ENCODE measurements at places on chromosomes 11 and 22.

DNA sequence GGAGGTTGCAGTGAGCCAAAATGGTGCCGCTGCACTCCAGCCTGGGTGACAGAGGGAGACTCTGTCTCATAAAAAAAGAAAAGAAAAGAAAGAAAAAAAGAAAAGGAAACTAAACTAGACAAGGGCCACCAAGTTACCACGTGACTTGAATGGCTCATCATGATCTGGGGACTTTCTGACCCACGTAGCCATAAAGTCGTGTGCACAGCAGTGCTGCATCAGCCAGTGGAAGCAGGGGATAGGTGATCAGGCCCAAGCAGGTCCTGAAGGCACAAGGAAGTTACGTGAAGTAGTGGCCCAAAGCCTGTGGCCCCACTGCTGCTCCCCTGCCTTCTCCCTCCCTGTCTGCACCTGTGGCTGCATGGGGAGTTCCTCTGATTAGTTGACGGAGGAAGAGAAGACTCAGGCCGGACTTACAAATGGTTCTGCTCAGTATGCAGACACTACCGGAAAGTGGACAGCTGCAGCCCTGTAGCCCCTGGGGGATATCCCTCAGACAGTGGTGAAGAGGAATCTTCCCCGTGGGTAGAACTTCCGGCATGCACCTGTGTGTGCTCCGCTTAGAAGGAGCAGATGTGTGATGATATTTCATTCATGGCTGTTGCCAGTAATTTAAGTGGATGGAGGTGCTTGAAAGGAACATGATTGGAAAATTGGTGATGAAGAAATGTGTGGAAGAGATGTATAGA is 18.2 kb upstream of the CD81 start:
- DNase-seq = no peak

DNA sequence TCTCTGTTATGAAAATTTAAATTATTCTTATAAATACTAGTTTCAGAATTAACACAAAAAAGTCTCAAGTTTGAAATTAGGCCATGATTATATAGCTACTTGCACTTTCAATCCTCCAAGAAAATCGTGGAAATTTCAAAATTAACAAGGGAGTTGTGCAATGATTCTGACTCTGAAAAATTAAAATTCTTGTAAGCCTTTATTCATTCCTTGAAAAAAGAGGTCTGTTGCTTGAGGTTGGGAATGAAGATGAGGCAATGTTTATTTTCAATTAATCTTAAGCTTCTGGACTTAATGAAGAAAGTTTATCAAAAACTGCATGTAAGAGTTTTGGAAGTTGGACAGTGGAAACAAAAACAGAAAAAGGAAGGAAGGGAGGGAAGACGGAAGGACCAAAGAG is 128.2 kb upstream of the FIBIN start:
- peak; percentile 7 for DNase-seq

DNA sequence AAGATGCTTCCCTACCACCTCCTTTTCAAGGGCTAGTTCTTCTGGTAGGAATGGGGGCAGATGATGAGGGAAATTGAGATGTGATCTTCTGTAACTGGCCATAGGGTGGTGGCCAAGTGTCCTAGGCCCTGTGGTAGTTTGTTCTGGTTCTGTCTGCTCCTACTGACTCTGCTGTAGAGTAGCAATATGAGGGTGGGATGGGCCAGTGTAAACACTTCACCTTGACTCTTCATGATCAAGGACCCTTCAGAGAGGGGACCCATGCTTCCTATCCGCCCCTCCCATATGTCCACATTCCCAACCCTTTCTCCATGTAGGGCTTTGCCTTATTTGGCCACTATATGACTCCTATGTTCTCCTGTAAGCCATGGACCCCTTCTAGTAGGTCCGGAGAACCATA is 230.3 kb upstream of the SESN3 start:
- DNase-seq = no peak

- DNase-seq = peak; percentile 16
Observed at GRCh38 chr11:18310800-18311340, 11.1 kb downstream of the HPS5 start.

DNA sequence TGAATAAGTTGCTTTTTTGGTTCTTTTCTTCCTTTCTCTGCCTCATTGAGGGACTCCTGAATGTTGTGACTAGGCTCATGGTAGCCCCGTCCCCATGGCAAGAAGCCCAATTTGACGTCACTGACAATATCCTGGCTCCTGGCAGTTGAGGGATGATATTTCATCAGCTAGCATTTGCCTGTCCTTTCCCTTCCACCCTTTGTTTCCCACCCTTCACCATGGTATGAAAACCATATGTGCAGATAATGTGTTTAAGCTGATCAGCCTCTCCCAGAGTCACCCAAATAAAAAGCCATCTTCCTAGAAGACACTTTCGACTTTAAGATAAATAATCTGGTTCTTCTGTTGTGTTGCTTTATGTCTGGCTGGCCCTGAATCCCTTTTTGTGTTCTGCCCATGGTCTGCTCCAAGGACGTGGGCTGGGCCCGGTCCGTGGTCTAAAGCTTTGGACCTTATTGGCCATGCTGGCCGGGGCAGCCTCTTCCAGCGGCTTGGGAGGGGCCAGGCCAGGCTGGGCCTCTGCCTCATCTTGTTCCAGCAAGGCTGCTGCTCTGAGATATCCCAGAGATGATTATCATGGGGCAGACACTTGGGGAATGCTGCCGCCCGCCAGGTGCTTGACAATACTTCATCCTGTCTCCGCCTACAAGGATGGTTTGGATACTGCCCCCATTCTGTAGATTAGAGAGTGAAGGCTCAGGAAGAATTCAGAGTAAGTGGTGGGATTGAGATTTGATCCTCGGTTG is 5.1 kb downstream of the TSPAN18 start:
- DNase-seq = peak; percentile 6

GRCh38 chr11:28628412-28628811 is 520.2 kb downstream of the METTL15 start:
- no peak for DNase-seq

DNA sequence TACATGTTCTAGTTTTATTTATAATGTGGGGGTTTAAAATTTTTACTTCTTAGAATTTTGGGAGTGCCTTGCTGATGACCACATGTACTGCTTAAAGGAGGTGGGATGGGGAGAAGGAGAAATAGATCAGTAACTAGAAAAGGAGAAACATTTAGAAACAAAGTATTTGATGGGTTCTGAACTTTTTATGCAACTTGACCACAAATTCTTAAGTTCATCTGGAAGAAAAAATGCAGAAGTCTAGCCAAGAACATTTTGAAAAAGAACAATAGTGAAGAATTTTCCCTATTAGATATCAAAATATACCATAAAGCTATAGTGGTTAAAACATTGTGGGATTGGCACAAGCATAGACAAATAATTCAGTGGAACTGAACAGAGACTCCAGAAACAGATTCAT is 73.3 kb upstream of the AMPD3 start:
- DNase-seq = peak; percentile 70

GRCh38 chr11:67351275-67352005 is 1.9 kb downstream of the POLD4 start:
- peak; percentile 84 for DNase-seq

GRCh38 chr11:25776238-25776637 is 555.7 kb upstream of the ANO3 start:
- DNase-seq = no peak

- no peak for DNase-seq
Observed at GRCh38 chr11:119763071-119763728, 34.2 kb upstream of the NECTIN1 start.

DNA sequence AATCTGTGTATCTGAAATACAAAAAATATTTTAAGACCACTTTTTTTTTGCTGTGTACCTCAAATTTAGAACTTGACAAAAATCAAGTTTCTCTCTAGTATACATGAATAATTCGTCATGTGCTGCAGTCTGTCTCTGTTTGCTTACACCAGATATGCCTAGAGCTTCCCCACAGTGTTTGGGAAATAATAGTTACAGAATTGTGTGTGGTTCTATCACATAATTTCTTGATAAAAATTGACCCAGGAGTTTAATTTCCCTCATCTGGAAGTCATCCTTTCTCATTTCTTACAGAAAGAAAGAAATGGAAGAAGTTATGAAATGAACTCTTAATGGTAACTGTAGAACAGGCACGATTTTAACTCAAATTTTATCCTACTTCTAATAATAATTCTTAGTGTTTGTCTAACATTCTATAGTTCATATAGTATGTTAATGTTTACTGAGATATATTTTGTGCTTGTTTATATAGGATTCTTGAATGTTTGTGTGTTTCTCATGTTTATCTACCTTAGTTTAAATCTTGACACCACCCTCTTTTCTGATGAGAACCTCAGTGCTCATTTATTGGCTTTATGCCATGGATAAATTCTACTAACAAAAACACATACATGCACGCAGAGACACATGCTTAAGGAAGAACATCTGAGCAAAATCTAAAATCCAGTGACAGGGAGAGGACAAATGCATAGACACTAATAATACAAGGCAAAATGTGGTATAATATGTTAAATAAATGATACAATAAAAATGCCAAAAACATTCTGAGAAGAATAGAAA is 61.4 kb upstream of the CTSC start:
- no peak for DNase-seq

DNA sequence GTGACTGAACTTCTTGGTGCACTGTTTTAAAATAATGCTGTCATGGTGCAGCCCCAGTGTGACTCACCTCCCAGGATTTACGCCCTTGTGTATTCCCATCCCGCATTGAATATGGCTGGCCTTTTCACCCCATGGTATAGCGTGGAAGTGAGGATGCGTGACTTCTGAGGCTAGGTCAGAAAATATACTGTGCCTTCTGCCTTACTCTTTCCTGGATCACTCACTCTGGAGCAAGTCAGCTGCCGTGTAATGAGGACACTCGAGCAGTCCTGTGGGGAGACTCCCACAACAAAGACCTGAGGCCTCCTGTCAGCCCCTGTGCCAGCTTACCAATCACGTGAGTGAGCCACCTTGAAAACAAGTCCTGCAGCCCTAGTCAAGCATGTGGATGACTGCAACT is 471.9 kb upstream of the KIRREL3 start:
- no peak for DNase-seq
